Kidney (tissue), 22 donors: ENCODE measurements at places on chromosomes 1 and 21.

- DNase-seq: no peak
Measured at GRCh38 chr1:19385869-19386591, 73.9 kb downstream of the SLC66A1 start.

GRCh38 chr1:64184003-64184440 lies 19.4 kb upstream of the UBE2U start:
- no peak for DNase-seq

GRCh38 chr1:100252901-100253300 lies 3.3 kb upstream of the DBT start:
- DNase-seq: no peak

DNA sequence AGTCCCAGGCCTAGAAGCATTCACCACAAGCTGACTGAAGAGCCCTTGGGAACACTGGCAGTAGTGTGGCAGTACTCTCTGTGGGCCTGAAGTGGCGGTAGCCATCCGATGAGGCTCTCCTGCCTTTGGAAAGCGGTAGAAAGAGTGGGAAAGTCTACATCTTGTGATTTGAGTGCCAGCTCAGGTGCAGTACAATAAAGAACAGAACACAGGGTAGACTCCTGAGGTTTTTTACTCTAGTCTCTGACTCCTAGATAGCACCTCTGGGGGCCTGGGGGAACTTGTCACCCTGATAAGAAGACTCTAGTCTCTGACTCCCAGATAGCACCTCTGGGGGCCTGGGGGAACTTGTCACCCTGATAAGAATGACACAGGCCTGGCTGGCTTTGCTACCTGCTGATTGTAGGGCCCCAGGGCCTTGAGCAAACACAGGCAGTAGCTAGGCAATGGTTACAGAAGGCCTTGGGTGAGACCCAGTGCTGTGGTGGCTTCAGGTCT lies 18.0 kb upstream of the IL20 start:
- no peak for DNase-seq

DNA sequence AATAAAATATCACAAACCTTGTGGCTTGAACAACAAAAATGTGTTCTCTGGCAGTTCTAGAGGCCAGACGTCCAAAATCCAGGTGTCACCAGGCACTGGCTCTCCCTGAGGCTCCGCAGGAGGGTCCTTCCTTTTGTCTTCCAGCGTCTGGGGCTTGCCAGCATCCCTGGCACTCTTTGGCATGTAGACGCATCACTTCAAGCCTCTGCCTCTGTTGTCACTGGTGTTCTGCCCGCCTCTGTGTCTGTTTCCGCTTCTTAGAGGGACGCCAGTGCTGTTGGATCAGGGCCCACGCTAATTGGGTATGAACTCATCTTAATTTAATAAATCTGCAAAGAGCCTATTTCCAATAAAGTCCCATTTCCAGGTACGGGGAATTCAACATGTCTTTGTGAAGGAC lies 273.7 kb upstream of the C1orf174 start:
- no peak for DNase-seq
